ENCODE measurements at places on chromosomes 6 and 20.

GRCh38 chr6:120272038-120272437 lies 922.5 kb upstream of the MAN1A1 start:
- no peak for DNase-seq

DNA sequence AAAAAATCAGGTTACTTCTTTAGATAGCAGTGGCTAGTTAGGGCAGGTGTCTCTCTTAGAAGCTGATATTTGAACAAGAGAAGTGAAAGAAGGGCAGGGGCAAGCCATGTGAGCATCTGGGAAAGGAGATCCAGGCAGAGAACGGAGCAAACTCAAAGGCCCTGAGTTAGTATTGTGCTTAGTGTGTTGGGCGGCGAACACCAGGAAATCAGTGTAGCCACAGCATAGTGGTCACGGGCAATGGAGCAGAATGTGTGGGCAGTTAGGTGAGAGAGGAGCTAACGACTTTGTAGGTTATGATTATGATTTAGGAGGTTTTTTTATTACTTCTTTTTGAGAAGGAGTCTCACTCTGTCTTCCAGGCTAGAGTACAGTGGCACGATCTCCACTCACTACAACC lies 229.3 kb downstream of the TMEM242 start:
- DNase-seq, result no peak

DNA sequence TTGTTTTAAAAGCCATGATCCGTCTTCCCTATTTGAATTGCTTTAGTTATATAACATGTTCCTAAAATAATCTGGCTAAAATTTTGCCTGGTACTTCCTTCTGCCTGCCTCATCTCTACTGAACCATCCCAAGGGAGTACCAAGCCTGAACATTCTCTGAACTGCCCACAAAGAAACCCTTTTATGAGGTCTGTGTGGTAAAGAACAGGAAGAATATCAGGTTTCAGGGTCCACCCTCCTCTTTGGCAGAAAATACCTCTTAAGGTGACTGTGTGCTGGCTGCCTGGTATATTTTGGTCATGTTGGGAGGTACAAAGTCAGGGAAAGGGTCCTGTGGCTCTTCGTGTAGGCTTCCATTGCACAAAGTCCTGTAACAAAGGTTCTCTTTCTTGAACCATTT lies 574.1 kb upstream of the CHD6 start:
- DNase-seq, result no peak

DNA sequence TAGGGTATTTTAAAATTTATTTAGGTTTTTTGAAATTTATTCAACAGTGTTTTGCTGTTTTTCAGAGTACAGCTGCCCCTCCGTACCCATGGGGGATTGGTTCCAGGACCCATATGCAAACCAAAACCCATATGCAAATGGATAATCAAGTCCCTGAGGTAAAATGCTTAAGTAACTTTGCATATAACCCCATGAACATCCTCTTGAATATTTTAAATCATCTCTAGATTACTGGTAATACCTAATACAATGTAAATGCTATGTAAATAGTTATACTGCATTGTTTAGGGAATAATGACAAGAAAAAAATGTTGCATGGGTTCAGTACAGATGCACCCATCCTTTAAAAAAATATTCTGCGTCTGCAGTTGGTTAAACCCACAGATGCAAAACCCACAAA lies 547.9 kb upstream of the CDH4 start:
- no peak for DNase-seq

- DNase-seq, result no peak
Measured at GRCh38 chr6:21804941-21805610, 211.5 kb downstream of the SOX4 start.

DNA sequence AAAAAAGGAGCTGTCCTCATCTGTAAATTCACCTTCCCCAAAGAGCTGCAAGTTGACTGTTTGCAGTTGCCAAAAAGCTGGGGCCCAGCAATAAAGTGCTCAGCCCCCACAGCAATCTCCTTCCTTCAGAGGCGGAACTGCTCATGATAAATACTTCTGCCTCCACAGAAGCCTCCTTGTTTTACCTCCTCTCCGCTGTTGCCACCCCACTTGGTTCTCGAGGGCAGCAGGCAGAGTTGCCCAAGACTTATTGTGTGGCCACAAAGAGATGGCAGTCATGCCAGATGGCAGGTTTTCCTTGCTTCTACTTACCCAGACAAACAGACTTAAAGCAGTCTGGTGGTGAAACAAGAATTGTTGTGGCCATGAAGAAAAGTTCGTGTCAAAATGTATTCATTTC lies 66.3 kb downstream of the SLX4IP start:
- no peak for DNase-seq

GRCh38 chr6:138018297-138018696 lies 88.9 kb downstream of the PERP start:
- no peak for DNase-seq

DNA sequence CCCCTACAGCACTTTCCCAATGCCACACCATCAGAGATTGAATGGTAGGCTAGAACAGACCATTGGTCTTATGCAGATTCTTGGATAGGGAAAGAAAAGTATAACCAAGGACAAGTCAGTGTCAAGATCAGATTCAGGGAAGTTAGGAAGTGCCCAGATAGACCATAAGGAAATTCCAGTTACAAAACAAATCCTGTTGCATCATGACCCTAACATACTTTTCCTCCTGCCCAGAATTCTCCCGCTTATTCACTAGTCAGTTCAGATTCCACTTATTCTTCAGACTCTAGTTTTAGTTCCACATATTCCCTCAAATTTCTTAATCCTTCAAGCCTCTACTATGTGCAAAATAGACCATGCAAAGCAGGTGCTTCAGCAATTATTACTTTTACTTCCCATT lies 20.7 kb downstream of the METTL24 start:
- no peak for DNase-seq

DNA sequence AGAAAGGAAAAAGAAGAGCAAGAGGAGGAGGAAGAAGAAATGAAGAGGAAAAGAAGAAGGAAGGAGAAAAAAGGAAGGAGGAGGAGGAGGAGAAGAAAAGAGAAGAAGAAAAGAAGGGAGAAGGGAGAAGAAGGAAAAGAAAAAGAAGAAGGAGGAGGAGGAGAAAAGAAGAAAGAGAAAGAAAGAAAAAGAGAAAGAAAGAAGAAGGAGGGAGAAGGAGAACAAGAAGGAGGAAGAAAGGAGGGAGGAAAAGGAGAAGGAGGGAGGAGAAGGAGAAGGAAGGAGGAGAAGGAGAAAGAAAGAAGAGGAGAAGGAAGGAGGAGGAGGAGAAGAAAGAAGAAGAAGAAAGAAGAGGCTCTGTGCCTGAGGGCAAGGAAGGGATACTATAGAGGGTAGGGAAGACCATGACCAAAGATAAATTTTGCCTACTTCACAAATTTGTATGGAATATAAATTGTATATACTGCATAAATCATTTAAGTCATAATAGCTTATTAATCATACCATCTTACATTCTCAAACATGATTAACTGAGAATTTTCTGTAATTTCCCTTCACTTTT lies 55.7 kb downstream of the SESN1 start:
- DNase-seq, result no peak

DNA sequence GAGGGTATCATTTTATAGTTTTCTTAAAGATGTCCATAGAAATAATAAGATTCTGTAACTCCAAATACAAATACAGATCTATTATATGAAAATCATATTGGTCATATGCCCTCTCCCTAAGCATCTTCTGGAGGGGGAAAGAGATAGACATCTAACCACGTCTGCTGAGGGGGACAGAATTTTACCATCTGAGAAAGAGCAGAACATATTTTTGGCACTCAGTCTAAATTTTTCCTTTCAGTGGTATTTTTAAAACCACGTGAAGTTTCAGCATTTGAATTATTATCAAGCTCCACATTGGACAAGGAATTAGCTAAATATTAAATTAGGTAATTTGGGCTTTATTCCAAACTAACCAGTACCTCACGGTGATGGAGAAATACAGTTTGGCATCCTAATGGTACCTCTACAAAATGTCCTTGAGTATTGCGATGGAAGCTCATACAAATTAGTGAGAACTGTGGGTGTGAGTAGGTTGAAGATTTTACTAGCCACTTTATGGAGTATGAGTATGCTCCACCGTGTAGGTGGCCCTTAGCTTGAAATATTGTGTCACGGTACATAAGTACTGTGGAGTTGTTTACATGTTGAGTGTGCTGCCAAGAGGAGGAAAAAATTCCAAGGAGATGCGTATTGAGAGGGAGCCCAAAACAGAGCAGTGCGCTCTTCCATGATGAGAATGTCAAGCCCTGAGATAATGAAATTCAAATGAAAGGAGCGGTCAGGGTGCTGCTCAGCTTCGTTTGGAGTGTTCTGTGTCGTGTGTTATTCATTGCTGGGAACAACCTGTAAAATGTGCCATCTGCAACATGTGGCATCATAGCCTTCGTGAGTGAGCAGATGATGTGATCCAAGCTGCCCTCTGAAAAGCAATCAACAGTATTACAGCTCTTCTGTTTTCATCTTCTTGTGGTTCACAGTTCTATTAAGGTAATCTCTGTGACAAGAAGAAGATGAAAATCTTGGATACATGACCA lies 48.4 kb upstream of the PHACTR2 start:
- DNase-seq, result no peak

DNA sequence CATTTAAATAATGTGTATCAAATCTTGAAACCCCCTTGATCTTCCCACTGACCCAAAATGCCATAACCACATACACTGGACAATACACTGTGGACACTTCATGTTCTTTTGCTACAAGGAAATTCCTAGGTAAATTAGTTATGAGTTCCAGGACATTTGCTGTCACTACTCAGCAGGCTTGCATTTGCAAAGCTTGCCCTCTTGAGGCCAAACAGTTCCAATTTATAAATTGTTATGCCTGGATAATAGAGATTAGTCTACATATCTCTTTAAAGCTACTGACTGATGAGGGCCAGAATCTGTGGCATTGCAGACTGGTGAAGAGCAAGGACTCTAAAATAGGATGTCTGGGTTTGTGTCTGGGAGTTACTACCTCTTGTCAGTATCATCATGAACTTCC lies 17.4 kb upstream of the RAB32 start:
- DNase-seq, result no peak

- DNase-seq, result no peak
Measured at GRCh38 chr6:43953794-43954310, 173.4 kb downstream of the MRPL14 start.

DNA sequence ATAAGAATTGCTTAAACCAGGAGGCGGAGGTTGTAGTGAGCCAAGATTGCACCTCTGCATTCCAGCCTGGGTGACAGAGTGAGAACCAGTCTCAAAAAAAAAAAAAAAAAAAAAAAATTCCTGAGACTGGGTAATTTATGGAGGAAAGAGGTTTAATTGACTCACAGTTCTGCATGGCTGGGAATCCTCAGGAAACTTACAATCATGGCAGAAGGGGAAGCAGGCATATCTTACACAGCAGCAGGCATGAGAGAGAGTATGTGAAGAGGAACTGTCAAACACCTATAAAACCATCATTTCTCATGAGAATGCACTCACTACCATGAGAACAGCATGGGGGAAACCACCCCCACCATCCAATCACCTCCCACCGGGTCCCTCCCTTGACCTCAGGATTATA lies 1.8 kb upstream of the FKBP1A start:
- DNase-seq, result no peak

GRCh38 chr6:157012355-157012754 lies 235.2 kb downstream of the ARID1B start:
- DNase-seq, result no peak

DNA sequence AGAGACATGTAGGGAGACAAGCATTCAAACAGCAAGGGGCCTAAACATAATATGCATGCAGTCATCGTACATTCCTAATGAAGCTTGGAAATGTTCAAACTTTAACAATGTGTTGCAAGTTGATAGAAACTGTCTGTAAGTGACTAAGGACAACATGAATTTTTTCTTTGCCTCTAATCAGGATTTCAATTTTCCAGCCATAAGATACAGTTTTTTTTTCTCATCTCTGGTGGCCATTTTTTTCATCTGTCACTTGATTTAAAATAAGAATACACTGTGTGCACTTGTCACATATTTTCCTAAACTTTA lies 22.2 kb upstream of the MTRF1L start:
- no peak for DNase-seq

GRCh38 chr6:170063431-170063830 lies 227.4 kb downstream of the DLL1 start:
- no peak for DNase-seq

Measured in stimulated activated CD8-positive, alpha-beta memory T cell treated with anti-CD3 and anti-CD28 coated beads, Interleukin-4, amount 100 ng/mL, for 1 hour (primary cell).